RPMI7951 (cell line): ENCODE measurements at places on chromosomes 13 and 19. TPM values are rescaled to one million over a fixed set of nuclear protein-coding genes. Genes with fewer than 3 reads are reported as not detected.

The LPAR6 gene
- 10.4 and 11.4 TPM in 2 replicates for total RNA-seq

The HIPK4 gene
- under 0.01 TPM in 1 of 2 replicates, not detected in the other for total RNA-seq

The LRRC4B gene
- total RNA-seq = not detected in 2 replicates

- DNase-seq = no peak
Observed at GRCh38 chr13:94291631-94292322, 187.7 kb downstream of the DCT start.

DNA sequence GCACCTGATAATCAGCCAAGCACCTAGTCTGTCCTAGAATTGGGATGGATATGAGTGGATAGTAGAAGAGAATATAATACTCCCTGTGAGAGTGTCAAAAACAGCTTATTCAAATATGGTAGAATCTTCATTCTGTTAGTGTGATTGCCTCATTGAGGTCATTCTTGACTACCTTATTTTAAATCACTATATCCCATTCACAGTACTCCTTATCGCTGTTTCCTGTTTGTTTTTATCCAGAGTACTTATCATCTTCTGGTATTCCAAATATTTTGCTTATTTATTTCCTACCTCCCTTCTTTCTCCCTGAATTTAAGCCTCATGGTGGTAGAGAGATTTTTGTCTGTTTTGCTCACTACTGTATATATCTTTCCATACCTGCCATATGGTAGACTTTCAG is 9.9 kb downstream of the NDFIP2 start:
- no peak for DNase-seq

GRCh38 chr19:11481534-11482383 is 913 bp upstream of the ELAVL3 start:
- peak; percentile 88 for DNase-seq
